ENCODE measurements at places on chromosomes 13 and 19.

GRCh38 chr13:50575138-50575537 is 268.4 kb downstream of the DLEU7 start:
- no peak for DNase-seq

GRCh38 chr13:83274679-83275078 is 607.6 kb downstream of the SLITRK1 start:
- no peak for DNase-seq

GRCh38 chr13:26017196-26017921 is 34.5 kb downstream of the SHISA2 start:
- no peak for DNase-seq

DNA sequence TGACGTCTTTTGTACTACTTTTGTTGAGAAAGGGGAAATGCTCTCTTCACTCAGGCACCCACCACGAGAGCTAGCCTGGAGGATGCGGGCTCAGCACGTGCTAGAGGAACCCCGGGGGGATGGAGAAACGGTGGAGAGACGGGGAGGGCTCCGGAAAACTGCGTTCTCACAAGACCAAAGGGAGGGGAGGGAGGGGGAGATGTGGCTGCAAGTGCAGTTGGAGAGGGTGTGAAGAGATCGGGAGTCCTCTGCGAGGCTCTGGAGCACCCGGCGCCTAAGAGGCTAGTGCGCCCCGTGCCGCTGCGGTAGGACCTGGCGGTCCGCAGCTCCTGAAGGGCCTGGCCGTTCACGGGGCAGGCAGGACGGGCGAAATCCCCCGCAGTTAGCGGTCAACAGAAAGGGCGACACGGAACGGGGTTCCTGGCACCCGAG is 43.4 kb upstream of the XPO4 start:
- DNase-seq = no peak

- DNase-seq = no peak
Observed at GRCh38 chr13:32859707-32860292, 156.4 kb upstream of the KL start.

DNA sequence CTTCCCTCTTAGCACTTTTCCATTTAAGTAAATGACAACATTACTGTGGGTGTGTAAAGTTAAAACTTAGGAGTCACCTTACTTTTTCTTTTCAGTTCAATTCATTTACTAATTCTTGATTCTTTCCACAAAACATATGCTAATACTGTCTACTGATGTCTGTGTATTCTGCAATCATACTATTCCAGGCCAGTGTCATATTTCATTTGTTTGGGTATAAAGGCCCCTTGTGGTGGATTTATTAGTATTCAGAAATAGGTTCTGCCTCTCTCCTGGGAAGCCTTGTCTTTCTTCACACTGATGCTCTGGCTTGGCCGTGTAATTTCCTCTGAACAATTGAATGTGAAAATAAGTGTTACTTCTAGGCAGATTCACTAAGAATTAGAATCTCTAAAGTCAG is 621.9 kb upstream of the SPRY2 start:
- DNase-seq = no peak

DNA sequence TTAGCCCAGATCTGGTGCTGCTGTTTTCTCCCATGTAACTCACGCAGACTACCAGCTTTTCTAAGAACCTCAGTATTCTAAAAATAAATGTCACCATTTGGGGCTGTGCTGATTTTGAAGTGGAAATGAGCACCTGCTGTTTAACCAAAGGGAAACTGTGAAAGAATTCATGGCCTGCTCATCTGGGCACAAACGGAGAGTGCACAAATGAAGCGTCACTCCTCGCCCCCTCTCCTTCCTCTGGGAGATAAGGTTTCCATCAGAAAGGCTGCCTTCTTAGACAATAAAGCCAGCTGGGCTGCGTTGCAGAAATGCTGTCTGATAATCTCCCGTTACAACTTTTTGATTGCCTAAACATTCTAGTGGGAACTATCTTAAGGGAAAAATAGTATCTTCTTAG is 73.7 kb upstream of the SLC15A1 start:
- no peak for DNase-seq

DNA sequence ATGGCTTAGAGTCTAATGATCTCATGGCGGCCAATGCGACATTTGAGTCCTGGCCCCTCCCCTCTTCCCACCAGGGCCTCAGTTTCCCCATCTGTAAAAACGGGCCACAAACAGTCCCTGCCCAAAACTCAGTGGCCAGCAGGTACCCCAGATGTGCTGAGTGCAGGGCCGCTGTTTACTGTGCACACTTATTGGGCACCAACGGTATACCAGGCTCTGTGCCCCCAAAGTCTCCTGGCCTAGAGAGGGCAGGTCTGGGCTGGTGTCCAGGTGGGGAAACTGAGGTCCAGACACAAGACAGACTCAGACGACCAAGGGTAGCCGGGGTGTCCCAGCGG is 23.6 kb upstream of the WDR18 start:
- no peak for DNase-seq

- no peak for DNase-seq
Observed at GRCh38 chr13:52783943-52784342, 44.3 kb upstream of the CNMD start.

DNA sequence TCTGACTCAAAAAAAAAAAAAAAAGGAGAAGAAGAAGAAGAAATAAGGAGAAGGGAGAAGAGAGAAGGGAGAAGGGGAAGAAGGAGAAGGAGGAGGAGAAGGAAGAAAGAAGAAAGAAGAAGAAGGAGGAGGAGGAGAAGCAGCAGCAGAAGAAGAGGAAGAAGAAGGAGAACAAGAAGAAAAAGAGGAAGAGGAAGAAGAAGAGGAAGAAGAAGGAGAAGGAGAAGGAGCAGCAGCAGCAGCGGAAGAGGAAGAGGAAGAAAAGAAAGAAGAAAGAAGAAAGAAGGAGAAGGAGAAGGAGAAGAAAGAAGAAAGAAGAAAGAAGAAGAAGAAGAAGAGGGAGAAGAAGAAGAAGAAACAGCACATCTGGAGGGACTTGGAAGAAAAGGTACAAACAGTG is 4.1 kb upstream of the CNN1 start:
- no peak for DNase-seq

GRCh38 chr13:90564096-90564495 is 783.4 kb upstream of the MIR17HG start:
- DNase-seq = no peak

DNA sequence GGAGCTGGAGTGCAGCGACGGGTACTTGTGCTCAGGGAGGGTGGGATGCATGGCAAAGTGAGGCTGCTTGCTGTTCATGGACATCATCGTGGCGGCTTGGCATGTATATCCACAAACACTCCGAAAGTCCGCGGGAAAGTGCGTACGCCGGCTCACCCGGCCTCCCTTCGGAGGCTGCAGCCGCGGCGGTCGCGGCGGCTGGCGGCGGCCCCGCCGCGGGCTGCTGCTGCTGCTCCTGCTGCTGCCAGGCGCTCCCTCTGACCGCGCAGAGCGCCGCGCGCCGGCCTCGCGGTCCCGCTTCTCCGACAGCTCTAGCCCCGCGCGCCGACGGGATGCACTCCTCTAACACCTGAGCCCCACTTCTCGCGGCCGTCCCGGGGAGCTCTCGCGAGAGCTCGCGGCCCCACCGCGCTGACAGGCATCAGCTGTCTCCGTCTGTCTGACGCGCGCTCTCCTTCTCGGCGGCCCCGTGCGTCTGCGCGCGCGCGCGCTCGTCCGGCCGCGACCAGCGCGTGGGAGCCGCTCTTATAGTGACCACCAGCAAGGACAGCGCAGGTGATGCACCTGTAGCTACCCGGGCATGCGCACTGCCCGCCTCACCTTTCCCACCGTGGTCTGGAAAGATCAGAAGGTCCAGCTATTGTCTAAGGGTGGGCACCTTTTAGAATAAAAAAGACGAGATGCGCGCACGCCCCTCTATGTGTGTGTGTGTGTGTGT is at the start of gene POU4F1:
POU4F1 (minus strand) TSS at position 313 of the 718 bp plus-strand sequence; CDS start at position 87, 226 bp downstream.
- DNase-seq = no peak

DNA sequence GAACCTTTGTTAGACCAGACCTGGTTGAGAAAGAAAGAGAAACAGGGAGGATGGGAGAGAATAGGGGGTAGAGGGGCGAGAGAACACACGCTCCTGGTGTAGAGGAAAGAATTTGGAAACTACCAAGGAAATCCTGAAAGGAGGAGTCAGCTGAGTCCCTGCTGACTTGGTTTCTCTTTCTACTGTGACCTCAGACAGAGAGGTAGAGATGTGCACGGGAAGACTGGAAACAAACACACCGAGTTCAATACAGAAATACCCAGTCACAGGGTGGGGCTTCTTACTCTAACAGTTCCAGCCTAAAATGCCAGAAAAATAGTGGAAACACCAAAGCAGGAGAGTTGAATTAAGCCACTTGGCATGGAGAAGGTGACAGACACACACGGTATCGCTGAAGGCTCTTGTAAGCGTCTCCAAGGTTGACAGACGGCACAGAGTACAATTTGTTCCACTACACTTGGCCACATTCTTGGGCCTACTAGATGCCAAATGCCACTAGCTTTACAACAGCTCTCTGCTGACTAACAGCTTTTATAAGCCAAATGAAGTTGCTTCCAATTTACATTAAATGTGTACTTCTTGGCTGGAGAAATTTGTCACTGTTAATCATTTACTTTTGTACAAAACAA is 28.1 kb downstream of the LATS2 start:
- peak; percentile 3 for DNase-seq

DNA sequence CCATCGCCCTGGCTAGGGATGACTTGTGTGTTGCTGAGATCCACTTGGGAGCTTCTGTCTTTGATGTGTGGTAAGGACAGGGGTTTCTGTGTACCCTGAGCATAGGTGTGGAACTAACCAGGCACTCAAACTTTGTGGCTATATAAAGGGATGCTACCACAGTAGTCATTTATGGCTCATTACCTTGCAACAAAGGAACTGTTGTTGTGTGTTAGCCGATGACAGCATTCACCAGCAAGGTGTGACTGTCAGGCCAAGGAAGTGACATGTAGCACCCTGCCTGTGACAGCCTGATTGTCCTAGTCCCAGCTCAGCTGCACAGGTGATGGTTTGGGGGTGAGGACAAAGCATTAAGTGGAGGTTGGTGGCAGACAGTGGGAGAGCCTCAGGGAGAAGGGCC is 73.6 kb downstream of the COG3 start:
- no peak for DNase-seq

DNA sequence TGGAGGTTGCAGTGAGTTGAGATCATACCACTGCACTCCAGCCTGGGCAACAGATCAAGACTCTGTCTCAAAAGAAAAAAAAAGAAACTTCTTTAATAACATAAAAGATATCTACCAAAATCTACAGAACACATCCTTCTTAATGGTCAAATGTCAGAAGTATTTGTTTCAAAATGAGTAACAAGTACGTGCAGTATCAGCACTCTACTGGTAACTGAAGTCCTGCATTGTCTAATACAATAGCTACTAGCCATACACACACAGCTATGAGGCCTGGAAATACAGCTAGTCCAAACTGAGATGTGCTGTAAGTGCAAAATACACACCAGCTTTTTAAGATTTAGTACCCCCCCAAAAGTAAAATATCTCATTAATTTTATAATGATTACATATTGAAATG is 88.1 kb downstream of the TSC22D1 start:
- no peak for DNase-seq

- DNase-seq = no peak
Observed at GRCh38 chr19:45114116-45114515, 21.1 kb downstream of the PPP1R37 start.

- peak; percentile 75 for DNase-seq
Observed at GRCh38 chr13:51590971-51591627, 6.8 kb downstream of the WDFY2 start.

GRCh38 chr13:33114146-33114545 is 97.9 kb downstream of the KL start:
- DNase-seq = no peak

DNA sequence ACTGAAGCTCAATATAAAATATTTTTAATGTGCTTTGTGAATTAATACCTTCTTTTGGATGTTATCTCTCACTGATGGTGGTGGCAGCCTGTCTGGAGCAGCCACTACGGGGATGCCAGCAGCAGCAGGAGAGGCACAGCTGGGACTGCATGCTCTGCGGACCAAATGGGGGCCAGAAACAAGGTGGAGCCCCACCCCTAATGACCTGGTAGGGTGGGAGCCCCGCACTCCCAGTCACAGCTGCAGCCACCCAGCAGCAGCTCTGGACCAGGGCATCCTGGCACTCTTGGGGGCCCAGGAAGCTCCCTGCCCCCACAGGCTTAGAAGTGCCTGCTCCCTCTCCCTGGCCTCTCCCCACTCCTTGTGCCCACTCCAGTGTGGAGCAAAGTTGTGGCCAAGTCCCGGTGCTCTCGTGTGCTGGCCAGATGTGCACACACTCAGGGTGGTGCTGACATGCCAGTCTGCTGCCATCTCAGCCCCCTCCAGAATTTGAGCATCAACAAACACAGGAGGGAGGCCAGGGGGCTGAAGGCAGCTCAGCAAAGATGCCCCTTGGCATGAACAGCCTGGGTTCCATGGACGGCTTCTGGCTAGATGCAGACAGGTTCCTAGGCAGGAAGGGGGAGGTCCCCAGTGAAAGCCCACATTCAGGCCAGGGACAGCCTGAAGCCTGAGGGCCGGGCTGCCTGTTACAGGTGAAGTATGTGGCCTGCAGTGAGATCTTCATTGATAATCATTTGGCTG is 696.7 kb upstream of the SLITRK5 start:
- DNase-seq = no peak

DNA sequence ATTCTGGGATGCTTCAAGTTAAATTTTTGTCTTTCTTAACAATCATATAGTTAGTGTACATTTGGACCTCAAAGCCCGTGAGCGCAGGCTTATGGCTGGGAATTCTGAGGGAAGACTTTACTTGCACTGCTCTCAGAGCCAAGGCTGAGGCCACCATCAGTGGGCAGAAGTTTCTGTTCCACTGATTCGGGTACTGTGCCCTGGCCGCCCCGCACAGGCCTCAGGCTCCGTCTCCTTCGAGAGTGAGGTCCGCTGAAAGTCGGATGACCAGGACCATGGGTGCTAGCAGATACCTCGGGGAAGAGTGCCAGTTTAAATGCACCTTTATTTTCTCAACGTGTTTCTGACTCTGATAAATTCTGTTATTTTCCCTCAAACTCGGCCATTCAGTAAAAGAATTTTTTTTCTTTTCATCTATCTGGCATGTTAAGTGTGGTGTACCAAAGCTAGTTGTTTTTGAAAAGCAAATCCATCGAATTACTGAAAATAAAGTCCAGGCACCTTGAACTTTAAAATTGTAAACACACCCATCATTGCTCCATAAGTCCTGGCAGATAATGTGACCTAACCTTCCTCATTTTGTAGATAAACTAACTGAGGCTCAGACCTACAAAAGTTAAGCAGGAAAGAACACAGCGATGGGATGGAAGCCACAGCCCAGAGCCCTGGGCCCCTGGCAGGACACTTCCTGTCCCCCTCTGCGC is 126.7 kb downstream of the SOX1 start:
- no peak for DNase-seq

DNA sequence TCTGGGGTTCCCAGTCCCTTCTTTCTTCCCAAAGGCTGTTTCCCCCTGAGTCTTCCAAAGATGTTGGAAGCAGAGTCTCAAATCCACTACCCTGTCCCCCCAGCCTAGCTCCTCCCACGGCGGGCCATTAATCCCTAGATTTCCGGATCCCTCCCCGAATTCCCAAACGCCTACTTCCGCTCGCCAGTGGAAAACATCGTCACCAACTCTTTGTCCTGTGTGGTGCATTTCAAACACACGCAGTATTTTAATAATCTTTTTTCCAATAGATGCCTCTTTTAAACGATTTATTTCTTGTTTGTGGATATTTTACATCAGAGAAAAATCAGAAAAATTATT is 610 bp downstream of the ZNF791 start:
- DNase-seq = peak; percentile 28

- no peak for DNase-seq
Observed at GRCh38 chr13:44257796-44258195, 115.8 kb upstream of the SERP2 start.

Data from RCC 7860 (cell line).